GM06990 (cell line): ENCODE measurements at places on chromosomes 16 and 17.

DNA sequence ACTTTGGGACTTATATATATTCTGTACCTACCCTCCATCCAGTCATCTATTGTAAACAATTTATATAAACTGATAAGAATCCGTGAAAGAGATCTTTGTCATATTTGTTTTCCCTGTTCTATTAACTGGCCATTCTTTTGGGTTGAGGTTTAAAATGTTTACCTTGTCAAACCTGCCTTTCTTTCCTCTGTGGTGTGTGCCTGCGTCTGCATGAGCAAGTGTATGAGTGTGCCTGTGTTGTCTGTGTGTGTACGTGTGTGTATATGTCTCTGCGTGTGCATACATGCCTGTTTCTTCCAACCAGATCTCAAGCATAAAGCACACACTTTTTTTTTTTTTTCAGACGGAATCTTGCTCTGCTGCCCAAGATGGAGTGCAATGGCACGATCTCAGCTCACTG is 201.5 kb downstream of the C16orf95 start:
- DNase-seq, result no peak

DNA sequence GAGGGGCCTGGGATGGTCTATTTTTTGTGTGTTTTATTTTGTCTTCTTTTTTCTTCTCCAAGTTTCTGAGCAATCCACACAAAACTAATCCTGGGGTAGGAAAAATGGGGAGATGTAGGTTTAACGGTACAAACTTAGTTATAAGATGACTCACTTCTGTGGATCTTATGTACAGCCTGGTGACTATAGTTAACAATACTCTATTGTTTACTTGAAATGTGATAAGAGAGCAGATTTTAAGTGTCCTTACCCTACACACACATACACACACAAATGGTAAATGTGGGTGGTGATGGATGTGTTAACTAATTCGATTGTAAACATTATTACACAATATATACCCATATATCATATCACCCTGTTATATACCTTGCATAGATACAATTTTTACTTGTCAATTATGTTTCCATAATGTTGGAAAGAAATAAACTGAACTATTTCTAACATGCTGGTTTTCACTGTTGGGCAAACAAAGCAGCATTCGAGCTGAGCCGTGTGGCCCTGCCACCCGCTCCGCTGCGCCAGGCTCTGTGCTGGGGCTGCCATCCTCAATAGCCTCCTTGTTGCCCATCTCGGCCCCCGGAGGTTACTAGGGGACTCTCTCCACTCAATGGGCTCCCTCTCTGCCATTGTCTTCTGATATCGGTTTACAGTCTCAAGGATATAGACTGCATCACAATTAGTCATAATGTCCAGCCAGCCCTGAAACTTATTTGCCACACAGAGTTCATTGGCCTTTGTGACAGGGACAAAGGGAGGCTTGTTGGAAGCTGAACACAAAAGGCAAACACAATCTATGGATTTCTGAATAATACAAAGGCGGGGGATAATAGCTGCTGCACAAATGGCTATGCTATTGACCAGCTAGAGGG is 380.3 kb upstream of the MAF start:
- DNase-seq, result no peak

DNA sequence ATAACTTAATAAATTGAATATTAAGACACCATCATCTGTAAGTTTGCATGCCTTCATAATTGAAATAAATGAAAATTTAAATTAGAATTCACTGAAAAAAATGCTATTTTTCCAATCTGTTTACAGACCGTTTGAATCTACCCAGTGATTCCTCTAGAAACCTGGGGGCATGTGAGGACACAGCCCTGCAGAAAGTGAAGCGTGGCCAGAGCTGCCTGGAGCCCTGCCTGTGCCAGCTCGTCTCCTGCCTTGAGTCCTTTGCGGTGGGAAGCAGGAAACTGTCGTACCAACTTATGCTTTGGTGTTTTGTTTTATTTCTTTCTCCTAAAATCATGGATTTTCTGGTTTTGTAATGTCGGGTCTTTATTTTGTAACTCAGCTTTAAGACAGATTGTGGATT is 67.8 kb upstream of the FA2H start:
- no peak for DNase-seq

GRCh38 chr17:67759355-67760171 is 41.8 kb downstream of the NOL11 start:
- DNase-seq, result no peak

DNA sequence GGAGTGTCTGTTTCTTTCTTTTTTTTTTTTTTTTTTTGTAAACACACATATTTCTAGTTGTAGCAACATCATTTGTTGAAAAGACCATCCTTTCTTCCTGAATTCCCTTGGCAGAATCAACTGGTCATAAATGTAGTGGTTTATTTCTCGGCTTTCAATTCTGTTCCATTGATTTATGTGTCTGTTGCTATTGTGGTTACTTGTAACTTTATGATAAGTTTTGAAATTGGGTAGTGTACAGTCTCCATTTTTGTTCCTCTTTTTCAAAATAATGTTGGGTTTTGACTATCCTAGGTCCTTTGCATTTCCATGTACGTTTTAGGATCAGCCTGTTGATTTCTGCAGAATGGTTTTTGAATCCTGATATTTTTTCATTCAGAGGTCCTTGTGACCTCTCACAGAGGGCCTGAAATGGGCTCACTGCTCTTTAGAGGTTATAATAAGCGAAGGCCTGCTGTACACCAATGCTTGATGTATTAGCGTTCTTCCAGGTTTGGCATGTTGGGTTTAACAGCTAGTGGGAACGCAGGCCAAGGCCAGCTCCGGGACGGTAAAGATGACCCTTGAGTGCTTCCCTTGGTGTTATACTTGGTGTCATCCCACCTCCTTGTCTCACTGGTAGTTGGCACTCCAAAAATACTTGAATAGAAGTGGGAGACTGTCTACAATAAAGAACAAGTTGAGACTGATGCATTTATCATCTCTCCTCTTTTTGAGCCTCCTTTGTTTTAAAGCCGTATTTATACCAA is 43.8 kb downstream of the ZNRF1 start:
- DNase-seq, result no peak
